ENCODE measurements at places on chromosomes 3 and 15.
A peak's percentile ranks its signal among the peaks of the same experiment; 100 is the strongest.

DNA sequence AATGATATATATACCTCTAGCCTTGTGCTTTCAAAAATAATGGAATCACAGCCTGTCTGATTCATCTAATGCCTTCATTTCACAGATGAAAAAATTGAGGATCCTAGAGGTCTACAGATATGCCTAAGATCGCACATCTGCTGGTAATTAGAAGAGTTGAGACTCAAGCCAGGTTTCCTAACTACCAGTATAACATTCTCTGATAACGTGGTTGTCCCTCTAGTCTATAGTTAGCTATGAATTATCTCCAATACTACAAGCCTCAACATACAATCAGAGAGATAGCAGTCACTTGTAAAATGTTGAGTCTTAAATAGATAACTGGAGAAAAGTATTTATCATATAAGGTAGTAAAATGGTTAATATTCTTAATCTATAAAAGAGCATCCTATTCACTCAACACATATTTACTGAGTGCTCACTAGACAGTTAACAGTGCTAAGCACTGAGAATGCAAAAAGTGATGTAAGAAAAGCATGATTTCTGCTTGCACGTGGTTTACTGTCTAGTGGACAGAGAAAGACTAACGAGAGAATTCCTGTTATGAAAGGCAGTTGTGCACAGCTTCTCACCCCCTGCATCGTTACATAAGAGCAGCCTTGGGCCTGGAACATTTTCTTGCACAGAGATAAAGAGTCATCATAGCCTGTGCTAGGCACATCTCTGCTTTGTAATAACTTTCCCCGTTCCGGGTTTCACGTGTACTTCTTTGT is 4.9 kb upstream of the ENTPD3 start:
- DNase-seq, result no peak

GRCh38 chr3:141228395-141228794 is 3.2 kb upstream of the PXYLP1 start:
- DNase-seq, result no peak

DNA sequence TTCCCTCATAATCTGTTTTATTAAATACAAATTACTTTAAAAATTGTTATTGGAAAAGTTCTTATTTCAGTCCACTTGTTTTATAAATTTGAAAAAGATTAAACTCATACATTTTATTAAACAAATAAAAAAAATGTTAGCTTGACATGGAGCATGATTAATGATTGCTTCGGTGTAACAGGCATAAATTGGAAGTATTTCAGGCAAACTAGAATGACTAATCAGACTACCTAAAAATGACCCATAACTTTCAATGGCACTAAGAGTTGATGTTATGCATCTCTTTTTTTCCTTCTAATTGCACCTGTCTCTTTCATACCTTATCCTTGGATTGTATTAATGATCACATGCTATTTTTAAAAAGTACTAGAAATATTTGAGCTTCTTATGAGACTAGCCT is 343.3 kb downstream of the ZNF385D start:
- no peak for DNase-seq

- no peak for DNase-seq
Measured at GRCh38 chr3:191484461-191484860, 23.5 kb downstream of the PYDC2 start.

- DNase-seq, result no peak
Measured at GRCh38 chr3:42101481-42101880, 10.3 kb downstream of the TRAK1 start.

- no peak for DNase-seq
Measured at GRCh38 chr3:29763115-29763514, 482.2 kb downstream of the RBMS3 start.

- no peak for DNase-seq
Measured at GRCh38 chr3:14412831-14413380, 10.5 kb downstream of the SLC6A6 start.

GRCh38 chr3:53171064-53171418 is 10.0 kb downstream of the PRKCD start:
- no peak for DNase-seq

DNA sequence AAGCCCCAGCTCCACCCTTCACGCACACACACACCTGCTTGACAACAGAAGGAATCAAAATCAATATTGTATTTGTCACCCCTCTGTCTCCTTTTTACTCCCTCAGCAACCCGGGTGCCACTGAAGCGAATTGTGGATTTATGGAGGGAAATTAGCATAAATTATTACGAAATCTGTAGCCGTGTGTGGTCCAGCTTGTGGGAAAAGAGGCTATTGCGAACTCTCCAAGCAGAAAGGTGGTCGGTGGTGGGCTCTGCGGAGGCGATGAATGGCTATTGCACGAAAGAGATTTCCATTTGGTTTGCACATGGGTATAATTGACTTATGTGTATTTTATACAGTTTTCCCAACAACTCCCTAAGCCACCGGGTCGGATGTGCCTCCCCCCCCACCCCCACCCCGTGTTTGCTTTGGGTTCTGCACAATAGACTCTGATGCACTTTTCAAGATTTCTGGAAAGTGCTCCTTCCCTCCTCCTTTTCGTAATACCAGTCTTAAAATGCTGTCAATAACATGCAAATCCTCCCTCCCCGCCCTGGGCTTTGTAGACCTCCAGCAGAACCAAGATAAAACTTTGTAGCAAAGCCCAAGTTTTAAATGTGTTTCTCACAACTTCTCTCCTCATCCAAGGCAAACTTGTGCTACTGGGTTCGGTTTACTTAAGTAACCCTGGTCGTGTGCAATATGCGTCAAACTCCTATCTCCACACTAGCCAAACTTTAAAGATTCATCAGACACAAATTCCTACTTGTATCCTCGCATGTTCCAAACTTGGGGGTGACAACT is 3.1 kb upstream of the FOXB1 start:
- no peak for DNase-seq

DNA sequence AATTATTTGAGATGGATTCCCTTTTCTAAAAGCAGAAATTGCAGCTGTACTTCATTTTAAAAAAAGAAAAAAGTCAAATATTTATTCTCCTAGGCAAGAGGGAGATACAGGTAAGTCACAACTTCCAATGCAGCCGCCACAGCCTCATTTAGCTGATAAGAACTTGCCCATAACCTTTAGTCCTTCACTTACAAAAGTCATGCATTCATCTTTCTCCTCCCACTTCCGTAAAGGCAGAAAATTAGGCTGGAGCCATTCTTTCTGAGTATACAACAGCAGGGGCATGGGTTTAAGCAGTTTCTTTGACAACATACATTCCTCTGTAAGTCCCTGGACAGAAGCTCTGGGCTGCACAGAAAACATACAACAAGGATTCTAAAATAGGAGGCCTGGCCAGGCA is 4.3 kb downstream of the SUCLG2 start:
- DNase-seq, result no peak

DNA sequence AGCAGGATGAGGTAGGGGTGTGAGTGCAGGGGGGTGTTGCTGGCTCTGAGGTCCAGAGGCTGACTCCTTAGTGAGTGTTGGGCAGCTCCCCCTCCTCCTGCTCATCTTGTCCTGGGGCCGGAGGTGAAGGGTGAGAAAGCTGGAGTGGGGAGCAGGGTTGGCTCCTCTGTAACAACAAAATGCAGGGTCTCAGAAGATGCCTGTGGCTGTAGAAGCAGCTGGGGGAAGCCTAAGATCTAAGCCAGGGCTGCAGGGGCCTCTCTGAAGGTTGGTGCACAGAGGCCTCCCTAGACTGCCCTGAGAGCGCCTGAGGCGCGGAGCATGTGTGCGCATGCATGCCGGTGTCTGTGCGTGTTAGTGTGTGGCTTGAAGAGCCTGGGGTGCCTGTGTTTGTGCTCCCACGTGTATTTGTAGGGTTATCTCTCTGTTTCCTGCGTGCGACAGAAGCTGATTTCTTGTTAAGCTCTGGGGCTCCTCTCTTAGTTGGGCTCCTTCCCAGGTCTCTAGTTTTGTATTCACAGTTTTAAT is 5.3 kb upstream of the HDAC11 start:
- DNase-seq, result no peak

DNA sequence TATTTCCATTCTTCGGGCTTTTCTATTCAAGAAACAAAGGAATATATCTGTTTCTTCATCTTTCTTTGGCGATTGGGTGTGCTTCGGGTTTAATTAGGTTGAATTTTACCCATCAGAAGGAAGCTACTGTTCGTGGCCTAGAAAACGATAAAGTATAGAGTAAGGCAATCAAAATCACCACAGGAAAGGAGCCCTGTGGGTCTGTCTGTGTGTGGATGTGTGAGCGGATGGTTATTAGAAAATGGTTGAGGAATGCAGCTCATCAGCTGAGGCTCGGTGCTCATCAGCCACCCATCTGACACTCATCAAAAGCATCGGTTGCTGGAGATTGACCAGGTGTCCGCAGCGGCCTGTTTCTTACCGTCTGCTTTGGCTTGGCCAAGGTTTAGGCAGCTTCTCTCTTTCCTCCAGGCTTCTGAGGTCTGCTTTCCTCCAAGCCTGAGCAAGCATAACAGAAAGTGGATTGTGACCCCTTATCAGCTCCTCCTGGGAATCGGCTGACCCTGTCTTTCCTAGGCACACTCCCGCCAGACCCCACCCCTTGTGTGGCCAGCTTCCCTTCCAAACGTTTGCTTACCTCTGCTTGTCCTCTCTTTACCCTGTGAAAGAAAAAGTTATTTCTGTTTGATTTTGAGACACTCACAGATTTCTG is 17.6 kb upstream of the ISLR start:
- DNase-seq, result no peak

- peak; percentile 42 for DNase-seq
Measured at GRCh38 chr3:66582721-66583423, 82.0 kb upstream of the LRIG1 start.

GRCh38 chr3:110180733-110181132 is 843.4 kb upstream of the DPPA4 start:
- DNase-seq, result no peak

- no peak for DNase-seq
Measured at GRCh38 chr15:83287541-83288027, 3.1 kb upstream of the BNC1 start.

DNA sequence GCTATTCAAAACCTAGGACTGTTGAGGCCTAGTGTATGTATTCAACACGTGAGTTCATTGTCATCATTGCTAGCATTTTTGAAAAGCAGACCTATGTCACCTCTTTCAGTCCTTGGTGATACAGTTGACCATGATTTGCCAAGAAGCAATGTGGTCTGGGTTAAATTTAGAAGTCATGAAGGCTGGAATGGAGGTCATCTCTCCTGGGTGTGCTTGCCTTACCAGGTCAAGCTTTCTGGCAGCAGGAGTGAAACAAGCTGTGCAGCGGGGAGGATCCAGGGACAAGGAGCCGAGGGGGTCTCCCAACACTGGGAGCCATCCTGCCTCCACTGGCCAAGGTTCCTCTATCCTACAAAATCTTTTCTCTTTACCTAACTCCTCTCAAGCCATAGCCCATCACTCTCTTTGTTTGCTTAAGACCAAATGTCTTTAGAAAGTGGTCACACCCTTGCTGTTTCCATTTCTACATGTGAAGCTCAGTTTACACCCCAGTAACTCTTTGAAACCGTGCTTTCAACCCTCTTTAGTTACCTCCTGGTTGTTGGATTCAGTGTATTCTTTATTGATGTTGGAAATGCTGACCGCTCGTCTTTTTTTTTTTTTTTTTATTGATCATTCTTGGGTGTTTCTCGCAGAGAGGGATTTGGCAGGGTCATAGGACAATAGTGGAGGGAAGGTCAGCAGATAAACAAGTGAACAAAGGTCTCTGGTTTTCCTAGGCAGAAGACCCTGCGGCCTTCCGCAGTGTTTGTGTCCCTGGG is 40.0 kb downstream of the SLC28A2 start:
- no peak for DNase-seq

GRCh38 chr15:67838789-67839332 is 984 bp downstream of the RNU6-1 start:
- no peak for DNase-seq

- DNase-seq, result no peak
Measured at GRCh38 chr3:120793601-120794000, 51.1 kb downstream of the GTF2E1 start.

DNA sequence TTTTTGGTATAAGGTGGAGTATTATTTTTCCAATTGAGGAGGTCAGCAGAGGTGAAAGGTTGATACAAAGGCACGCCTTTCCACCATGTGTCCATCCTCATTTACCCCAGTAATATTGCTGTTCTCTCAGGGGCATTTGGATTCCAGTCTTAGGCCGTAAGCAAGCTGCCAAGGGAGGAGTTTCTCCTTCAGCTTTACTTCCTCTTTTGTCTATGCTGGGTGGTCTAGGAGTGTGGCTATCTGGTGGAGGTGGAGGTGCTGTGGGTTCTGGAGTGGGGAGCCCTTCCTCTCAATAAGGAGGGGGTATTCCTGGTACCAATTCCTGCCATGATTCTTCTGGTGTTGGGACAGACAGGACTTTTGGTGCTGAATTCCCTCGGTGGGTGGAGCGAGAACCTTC is 340.6 kb downstream of the KCNH8 start:
- DNase-seq, result no peak

DNA sequence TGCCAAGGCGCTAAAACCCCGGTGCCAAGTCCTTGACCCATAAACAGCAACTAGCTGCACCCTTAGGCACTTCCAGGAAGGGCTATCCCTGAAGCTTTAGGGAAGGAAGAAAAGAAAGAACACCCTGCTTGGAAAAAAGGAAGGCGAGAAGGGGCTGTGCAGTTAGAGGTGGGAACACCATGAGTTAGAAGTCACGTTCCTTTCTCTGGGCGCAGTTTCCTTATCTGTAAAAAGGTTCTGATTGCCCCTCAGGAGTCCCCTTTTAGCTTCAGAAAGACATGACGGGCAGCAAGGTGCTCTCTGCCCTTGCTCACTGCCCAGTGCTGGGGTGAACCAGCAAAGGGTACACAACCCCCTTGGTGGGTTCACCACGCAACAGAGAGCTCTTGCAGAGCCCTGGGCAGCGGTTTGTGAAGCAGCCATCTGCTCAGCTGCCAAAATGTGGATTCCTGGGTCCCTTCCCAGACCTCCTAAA is 798 bp downstream of the GCHFR start:
- DNase-seq, result no peak

DNA sequence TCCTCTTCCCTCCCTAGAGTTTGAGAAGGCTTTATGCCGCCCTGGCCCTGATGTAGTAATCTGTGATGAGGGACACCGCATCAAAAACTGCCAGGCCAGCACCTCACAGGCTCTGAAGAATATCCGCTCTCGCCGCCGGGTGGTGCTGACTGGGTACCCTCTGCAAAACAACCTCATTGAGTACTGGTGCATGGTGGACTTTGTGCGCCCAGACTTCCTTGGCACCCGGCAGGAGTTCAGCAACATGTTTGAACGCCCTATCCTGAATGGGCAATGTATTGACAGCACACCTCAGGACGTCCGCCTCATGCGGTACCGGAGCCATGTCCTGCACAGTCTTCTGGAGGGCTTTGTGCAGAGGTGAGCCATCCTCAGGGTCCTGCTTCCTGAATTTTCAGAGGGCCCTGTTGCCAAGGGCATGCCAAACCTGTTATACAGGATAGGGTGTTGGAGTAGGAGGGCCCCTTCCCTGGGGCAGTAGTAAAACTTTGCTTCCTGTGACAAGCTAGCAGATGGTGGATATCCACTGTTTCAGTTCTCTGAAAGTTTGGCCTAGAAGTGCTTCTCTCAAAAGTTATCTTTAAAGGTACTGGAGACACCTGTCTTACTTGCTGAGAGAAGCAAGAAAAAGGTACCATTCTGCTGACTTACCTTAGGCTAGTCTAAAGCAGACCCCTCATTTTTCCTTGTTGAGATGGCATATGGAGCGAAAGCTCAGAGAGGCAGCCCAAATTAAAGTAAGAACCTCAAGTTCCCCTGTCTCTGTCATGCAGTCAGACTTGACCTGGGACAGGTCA is 33.7 kb upstream of the TEX264 start:
- no peak for DNase-seq

- DNase-seq, result no peak
Measured at GRCh38 chr15:87661454-87662355, 594.8 kb downstream of the NTRK3 start.

Data from T-helper 9 cell (primary cell).